ENCODE measurements at places on chromosomes 3 and 15.

- no peak for DNase-seq
Observed at GRCh38 chr15:72389231-72389630, 8.9 kb upstream of the TMEM202 start.

DNA sequence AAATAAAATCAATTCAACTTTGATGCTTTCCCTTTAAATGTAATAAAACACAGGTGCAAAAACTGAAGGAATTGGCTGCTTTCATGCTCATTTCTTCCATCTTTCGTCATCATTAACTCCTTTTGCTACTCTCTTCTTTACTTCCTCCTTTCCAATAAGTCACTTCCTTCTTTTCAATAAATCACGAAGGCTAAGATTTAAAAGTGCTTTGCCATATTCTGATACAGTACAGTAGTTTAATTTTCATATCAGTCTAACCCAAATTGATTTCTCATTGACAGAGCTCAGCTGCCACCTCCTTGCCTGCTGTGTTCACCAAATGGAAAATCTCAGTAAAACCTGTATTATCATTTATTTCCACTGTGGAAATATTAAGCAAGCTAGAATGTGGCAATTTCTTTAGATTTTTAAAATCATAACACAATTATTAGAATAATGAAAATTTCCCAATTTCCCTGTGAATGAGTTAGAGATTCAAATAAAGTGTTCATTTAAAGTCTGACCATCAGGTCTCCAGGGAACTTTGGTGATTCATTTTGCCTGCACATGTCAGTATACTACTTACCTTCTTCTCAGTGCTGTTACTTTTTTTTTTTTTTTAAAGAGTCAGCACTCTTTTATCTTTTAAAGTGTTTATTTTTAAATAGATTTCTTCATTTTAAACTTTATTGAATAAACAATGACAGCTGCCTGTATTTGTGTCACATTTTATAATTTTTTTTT, 41.6 kb downstream of the NANOGP8 start:
- DNase-seq, result no peak

GRCh38 chr3:147408188-147409100, 721 bp upstream of the ZIC1 start:
- DNase-seq, result peak; percentile 25

- DNase-seq, result no peak
Observed at GRCh38 chr3:99878005-99878404, 60.3 kb downstream of the CMSS1 start.

GRCh38 chr3:87132801-87133200, 94.3 kb upstream of the CHMP2B start:
- no peak for DNase-seq

DNA sequence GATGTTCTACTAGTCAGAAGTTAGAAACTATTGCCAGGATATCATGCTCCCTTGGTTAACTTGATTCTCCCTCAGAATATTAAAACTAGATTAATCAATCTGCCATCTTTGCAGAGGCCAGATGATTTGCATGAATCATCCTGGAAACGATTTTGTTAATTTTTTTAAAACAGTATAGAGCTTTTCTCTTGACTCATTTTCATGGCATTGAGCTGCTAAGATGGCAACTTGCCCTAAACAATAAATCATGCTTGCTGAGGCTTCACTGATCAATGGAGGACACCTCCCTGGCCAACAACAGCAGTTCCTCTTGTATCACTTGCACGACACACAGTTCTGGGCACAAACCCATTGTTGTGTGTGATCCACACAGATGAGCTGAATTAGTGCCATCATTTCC, 109.1 kb downstream of the COL6A6 start:
- DNase-seq, result no peak

DNA sequence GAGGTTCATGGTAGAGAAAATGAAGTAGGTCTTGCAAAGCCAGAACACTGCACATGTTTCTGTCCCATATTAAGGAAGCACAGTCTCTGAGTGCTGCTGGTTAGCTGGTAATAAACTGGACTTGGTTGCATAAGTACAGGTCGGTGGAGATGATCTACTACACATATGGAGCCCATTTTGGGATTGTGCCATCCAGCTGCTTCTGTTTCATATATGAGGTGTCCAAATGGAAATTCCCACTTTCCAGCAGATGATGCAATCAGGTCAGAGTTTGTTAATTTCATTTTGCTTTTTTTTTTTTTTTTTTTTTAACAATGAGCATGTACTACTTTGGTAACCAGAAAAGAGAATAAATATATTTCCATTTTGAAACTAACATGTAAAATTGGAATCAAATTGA, 122.6 kb downstream of the SATB1 start:
- no peak for DNase-seq

DNA sequence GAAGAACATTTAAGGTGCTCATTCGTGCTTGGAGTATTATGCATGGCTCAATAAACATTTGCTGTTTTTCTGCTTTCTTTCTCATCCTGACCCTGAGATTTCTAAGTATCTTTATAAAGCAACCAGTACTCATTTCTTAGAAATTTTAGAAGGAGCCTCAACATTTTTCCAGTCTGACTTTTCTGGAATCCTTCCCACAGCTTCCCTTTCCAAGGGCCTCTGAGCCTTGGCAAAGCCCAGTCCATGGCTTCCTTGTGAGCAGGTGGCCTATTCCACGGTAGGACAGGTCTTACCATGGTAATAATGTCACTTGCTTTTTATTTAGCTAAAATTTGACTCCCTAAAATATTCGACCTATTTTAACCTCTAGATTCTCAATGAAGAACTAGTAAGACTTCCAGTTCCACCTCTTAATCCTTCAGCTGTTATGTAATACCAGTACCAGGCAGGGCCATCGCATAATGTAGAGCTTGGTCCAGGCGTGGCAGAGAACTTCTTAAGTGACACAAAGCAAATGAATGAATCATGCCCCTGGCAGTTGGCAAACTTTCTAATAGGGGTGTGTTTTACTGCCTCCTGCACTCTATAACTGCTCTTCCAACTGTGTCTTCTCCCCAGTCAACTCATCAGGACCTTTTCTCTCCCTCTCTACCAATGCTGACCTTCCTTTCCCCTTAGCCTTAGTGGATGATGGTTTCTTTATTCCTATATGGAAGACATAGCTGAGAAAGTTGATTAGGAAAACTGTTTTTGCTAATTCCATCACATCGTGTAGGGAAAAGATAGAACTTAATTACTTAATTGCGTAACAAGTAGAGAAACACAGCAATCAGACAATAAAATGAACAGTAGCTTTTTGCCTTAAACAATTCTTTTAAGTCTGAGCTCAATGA, 894 bp upstream of the TM4SF4 start:
- no peak for DNase-seq
